ENCODE measurements at places on chromosomes 11 and 22.
A peak's percentile ranks its signal among the peaks of the same experiment; 100 is the strongest.

GRCh38 chr11:61332797-61333549, at the start of the genes DDB1 and TKFC:
Gene DDB1 (minus strand): TSS chr11:61333105. CDS start chr11:61332968, 137 bp downstream.
Gene TKFC (plus strand): TSS chr11:61333228. CDS start chr11:61334729, 1,501 bp downstream.
- peak; percentile 95 for DNase-seq

DNA sequence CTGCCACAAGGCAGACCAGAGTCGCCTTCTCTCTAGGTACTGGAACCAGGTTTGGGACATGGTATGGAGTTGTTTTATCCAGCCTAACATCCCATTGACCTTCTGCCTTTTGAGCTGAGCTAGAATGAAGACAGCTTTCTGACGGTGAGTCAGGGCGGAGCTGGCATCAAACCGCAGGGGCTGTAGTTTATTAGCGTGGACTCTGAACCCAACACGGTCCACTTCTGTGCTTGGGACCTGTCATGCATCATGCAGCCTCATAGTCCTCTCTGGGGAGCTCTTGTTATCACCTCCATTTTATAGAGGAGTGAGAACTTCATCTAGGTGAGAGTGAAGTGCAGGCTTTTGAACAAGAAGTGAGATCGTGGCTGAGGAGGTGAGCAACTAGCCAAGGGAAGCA, 8.3 kb downstream of the GAL3ST1 start:
- DNase-seq, result no peak

- DNase-seq, result no peak
Measured at GRCh38 chr22:49415151-49415951, 412.3 kb downstream of the BRD1 start.

GRCh38 chr11:110481523-110481922, 51.8 kb downstream of the FDX1 start:
- no peak for DNase-seq

- peak; percentile 63 for DNase-seq
Measured at GRCh38 chr22:22508274-22509176, at the start of gene ZNF280B. Gene ZNF280B (minus strand): TSS chr22:22508742. CDS start chr22:22489398, 19,344 bp downstream.

- DNase-seq, result no peak
Measured at GRCh38 chr11:108906826-108907225, 242.0 kb downstream of the DDX10 start.

DNA sequence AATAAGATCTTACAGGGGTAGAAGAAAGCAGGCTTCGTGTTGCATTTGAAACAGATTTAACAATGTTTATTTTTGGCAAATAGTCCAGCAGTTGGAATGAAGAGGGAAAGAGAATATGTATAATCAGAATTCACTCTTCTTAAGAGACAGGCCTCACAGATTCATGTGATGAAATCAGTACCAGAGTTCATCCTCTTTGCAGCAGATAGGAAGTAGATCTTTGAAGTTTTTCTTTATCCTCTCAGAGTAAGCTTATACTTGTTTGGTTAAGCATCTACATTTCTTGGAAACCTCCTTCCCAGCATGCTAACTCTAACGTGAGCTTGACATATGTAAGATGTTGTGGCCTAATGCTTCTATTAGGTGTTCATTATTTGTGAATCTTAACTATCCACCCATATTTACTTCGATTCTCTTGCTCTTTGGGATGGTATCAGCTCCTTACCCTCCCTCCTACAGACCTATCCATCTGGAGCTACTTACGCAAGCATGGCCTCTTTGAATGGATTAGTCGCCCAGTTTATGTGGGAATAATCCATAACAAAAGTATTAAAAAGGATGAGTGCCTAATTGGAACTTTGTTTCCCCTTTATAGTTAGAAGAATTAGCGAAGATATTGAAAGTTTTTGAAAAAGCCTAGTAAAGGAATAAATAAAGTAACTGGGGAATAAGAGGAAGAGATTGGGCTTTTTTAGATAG, 80.1 kb downstream of the PRMT3 start:
- no peak for DNase-seq

GRCh38 chr11:75562836-75563484, 907 bp downstream of the SERPINH1 start:
- no peak for DNase-seq

- DNase-seq, result no peak
Measured at GRCh38 chr11:65625628-65626342, 10.2 kb downstream of the PCNX3 start.

DNA sequence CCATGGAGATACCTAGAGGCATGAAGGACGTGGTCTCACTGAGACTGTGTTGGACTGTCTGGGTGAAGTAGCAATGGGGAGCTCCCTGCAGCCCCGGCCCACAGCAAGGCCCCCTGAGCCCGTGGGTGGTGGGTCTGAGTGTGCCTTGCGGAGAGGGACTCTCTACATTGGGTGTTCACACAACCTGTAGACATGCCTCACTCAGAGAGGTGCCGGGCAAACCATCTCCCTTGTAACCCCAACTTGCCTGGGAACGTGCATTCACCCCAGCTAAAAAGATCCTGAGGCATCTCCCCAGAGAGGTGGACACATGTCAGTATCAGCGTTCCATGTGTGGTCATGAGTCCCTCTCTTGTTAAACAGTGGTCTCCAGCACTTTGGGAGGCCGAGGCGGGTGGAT, 2.1 kb downstream of the VPREB1 start:
- DNase-seq, result no peak

- no peak for DNase-seq
Measured at GRCh38 chr11:13883042-13883441, 79.5 kb upstream of the SPON1 start.

- DNase-seq, result no peak
Measured at GRCh38 chr11:19472679-19473078, 231.9 kb upstream of the E2F8 start.

DNA sequence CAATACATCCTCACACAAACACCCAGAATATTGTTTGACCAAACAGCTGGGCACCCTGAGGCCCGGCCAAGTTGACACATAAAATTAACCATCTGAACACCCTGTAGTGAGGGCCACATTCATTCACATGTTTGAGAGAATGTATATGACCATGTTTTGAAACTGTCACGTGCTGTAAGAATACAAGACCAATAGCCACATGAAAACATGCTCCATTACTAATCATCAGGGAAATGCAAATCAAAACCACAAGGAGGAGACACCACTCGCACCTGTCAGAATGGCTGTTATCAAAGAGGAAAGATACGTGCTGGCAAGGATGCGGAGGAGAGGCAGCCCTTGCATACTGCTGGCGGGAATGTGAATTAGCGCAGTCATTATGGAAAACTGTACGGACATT, 38.3 kb upstream of the IGSF9B start:
- no peak for DNase-seq

- DNase-seq, result no peak
Measured at GRCh38 chr22:34847072-34847471, 218.9 kb upstream of the ISX start.

- DNase-seq, result no peak
Measured at GRCh38 chr11:75677909-75678308, 9.1 kb upstream of the MAP6 start.

- DNase-seq, result no peak
Measured at GRCh38 chr11:115377882-115378296, 126.3 kb downstream of the CADM1 start.

DNA sequence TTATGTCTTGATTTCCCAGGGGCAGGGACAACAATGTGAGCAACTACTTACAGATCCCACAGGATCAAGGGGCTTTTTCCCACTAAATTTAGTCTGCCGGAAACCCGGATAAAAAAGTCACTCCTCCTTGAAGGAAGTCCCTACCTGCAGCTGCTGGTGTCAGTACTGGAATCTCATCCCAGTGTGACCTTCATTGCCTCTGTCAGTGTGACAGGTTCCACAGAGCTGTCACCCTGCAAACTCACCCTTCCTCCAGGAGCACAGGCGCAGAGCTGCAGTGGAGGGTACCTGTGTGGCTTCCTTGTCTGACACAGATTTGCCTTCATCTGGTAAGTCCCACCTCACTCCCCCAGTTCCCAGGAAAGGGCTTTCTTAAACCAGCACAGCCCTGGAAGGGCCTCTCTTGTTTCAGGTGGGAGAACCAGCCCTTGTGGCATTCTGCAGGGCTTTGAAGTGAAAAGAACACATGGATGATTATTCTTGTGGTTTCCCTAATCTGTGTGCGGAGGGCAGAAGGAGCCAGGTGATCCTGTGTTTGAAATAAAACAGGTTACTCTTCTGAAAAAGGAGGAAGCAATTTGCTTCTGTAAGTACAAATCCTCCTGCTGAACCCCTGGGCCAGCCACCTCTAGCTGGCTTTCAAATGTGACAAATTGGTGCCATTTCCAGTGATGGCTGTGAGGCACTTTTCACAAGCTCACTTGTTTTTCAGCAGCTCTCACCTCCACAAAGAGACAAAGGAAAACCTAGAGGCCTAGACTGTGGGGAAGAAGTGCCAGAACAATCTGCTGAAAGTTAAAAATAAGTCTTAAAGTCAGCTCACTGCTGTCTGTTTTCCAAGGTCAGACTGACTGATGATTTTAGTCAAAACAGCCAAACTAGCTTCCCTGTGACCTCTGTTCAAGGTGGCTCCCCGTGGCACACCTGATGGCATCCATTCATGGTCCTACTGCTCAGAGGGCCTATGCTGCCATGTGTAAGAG, 9.2 kb upstream of the PRSS23 start:
- DNase-seq, result no peak

DNA sequence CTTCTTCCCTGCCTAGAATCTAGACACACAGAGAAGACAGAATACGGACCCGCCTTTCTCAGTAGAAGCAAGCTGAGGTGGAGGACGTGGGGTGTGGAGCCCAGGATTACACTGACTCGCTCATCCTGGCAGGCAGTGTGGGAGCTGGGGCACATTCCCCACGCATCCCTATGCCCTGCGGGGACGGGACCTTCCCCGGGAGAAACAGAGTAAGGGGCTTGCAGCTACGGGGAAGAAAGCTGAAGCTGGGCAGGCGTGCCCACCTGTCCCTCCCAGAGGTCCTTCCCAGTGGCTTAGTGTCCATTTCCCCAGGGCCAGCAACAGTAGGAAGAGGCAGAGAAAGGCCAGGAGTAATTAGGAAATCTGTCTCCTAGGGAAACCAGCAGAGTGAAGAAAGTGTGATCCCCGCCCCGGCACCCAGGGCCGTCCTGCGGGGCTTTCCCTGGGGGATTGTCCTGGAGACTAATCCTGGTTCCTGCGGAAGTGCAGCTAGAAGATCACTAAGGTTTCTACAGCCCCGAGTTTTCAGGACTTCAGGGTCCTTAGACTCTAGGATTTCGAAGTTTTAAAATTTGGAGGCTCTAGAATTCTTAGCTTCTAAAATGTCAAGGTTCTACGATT, 7.8 kb downstream of the DNAJB13 start:
- no peak for DNase-seq

GRCh38 chr11:107538821-107539220, 26.7 kb downstream of the ALKBH8 start:
- no peak for DNase-seq

DNA sequence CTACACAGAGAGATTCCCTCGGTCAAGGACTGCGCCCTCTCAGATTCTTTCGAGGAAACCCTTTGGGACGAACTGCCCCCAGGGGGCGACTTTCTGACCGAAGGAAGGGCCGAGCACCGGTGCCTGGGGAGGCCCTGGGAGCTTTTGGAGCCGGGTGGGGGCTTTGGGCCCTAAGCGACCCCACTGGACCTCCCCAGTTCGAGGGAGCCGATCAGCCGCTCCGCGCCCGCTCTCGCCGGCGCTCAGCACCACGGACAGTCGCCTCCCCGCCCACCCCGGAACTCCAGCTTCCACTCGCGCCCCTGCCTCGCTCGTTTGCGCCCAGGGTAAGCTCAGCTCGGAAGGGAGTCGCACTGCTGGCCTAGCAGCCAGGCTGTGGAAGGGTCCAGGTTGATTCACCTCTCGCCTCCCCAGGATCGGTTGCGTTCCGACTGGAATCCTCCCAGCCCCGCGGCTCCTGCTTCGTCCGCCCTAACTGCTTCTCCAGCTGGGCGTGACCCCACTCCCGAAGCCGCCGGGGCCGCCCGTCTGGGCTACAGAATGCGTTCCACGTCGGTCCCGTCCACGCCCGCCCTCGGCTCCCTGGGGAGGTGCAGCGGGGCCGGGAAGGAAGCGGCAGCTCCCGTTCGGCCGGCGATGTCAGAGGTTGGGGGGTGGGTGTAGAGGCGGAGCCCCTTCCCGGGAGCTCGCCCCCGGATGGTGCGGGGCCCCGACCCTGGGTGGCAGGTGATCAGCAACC, 428 bp downstream of the SCN3B start:
- no peak for DNase-seq

- DNase-seq, result no peak
Measured at GRCh38 chr11:34145847-34146381, 40.5 kb downstream of the NAT10 start.

DNA sequence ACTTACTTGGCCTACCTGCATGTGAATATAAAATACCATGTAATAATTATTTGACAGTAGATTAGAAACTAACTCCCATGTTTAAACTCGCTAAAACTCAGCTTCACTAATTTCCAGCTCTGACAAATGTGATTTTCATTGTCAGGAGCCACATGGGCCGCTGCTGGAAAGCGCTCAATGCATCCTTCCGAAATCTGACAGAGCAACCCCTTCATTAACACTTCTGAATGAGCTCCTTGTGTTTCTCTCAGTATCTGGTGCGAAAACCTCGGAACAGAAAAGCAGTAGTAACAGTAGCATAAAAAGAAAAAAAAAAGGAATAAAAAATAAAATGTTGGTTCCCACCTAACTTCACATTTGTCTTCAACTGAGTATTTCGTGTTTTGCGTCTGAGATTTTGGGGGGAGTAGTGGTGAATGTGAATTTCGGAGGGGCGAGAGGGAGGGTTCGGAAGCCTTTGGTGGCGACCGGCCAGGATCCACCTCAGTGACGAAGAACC, 710 bp downstream of the MTCH2 start:
- no peak for DNase-seq

GRCh38 chr11:18727479-18728236, 1.7 kb upstream of the IGSF22 start:
- DNase-seq, result no peak

DNA sequence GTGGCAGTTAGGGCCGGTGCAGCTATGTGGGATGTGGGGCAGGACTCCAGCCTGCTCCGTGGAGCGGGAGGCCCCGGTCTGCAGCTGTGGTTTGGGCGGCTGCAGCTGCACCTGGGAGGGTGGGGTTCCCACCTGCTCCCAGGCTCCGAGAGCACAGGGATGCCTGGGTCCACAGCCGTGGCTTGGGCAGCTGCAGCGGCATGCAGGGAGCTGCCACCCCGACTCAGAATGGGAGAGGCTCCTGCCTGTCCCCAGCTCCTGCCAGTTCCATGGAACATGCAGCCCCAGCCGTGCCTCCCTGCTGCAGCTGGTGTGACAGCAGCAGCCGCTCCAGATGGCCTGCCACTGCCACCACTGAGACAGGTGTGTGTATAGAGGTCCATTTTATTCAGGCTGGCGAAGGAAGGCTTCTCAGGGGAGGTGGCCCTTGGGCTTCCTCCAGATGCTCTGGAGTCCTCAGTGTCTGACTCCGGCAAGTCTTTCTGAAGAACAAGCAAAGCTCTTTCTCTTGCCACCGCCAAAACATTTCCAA, 21.8 kb upstream of the UPK3A start:
- no peak for DNase-seq
